CD4-positive, alpha-beta memory T cell (primary cell): ENCODE measurements at places on chromosomes 2 and 18.

DNA sequence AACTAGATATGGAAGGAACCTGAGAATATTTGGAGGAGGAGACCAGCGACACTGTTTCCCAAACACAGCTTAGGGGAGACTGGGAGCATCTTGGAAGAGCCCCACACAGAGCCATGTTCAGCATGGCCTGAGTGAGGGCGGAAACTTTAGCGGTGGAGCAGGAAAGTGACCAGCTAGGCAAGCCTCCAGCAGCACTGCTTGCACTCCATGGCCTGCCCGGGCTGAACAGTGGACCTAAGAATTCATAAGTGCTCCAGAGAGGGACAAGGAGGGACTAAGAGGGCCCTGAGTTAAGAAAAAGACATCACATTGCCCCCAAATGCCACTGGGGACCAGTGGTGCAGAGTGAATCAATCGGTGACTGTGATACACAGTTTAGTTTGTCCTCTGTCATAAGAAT is 566.4 kb downstream of the TNS1 start:
- H3K27me3 ChIP-seq: no peaks in the 10 kb centered on the region
- no peak overlapping the region for H3K27ac ChIP-seq
- no peak overlapping the region for H3K4me3 ChIP-seq
- no peaks in the 10 kb centered on the region for H3K36me3 ChIP-seq
- no peak for DNase-seq

- no peak for DNase-seq
- H3K4me3 ChIP-seq: no peak overlapping the region
- H3K27ac ChIP-seq: no peak overlapping the region
- no peaks in the 10 kb centered on the region for H3K36me3 ChIP-seq
- H3K4me1 ChIP-seq: no peaks in the 10 kb centered on the region
- H3K27me3 ChIP-seq: no peaks in the 10 kb centered on the region
Observed at GRCh38 chr18:21663578-21663977, 41.0 kb downstream of the ABHD3 start.

DNA sequence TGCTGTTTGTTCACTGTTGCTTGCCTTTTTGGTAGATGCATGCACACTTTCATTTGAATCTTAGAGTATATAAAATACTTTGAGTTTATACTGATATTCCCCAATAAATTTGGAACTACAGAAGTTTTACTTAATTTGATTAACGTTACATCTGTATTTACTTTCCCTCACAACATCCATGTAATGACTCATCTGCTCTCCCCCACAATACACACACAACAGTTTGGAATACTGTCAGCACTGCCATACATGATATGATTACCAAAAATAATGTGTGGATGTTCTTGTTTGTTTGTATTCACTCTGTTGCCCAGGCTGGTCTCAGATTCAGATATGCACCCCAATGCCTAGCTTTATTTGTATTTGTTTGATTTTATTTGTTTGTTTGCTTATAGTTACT is 144.2 kb downstream of the WDR7 start:
- no peaks in the 10 kb centered on the region for H3K4me1 ChIP-seq
- H3K27me3 ChIP-seq: no peaks in the 10 kb centered on the region
- no peak for DNase-seq
- H3K27ac ChIP-seq: no peak overlapping the region
- no peaks in the 10 kb centered on the region for H3K36me3 ChIP-seq
- no peak overlapping the region for H3K4me3 ChIP-seq

DNA sequence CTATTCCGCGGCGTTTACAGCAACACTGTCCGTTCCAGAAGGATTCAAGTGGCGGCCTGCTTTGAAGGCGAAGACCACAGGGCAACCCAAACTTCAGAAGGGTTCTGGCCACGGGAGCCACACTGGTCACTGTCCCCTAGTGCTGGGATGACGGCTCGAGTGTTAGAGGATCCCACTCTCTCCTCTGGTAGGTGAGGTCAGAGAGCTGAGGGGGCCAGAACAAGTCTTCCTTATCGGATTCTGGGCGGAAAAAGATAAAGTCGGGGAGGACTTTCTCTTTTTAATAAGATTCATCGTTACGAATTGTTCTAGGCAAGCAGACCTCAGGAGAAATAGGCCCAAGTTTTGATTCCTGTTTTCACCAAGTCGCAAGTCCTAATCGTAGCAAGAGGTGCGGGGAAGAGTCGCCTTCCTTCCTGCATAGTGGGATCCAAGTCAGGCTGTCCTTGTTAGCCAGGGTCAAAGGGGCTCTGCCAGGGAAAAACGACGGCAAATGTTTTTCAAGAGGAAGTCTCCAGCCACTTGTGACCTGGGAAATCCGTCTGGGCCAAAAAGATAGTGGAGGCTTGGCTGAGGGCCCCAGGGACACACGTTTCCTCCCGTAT is 864 bp upstream of the MYL12A start:
- H3K27me3 ChIP-seq: no peaks in the 10 kb centered on the region
- H3K36me3 ChIP-seq: peaks cover 11% of the 10 kb centered on the region
- peak; percentile 26 for DNase-seq
- peak overlapping the region; percentile 85 for H3K27ac ChIP-seq
- peak overlapping the region; percentile 86 for H3K4me3 ChIP-seq
- peaks cover 39% of the 10 kb centered on the region for H3K4me1 ChIP-seq

DNA sequence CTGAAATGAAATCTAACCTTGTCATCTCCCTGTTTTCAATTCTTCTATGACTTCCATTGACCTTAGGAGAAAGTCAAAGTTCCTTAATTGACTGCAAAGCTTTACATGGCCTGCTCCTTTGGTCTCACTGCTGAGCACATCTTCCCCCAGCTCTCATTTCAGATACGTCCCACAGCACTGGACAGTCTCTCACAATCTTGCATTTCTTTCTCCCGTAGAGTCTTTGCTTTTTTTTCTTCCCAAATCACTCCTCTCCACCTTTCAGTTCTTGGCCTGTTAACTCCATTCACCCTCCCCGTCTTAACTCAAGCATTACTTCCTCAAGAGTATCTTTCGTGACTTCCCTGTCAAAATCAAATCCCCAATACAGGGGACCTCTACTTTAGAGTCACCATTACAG is 67.2 kb downstream of the DDX1 start:
- H3K36me3 ChIP-seq: no peaks in the 10 kb centered on the region
- no peak overlapping the region for H3K4me3 ChIP-seq
- no peak overlapping the region for H3K27ac ChIP-seq

DNA sequence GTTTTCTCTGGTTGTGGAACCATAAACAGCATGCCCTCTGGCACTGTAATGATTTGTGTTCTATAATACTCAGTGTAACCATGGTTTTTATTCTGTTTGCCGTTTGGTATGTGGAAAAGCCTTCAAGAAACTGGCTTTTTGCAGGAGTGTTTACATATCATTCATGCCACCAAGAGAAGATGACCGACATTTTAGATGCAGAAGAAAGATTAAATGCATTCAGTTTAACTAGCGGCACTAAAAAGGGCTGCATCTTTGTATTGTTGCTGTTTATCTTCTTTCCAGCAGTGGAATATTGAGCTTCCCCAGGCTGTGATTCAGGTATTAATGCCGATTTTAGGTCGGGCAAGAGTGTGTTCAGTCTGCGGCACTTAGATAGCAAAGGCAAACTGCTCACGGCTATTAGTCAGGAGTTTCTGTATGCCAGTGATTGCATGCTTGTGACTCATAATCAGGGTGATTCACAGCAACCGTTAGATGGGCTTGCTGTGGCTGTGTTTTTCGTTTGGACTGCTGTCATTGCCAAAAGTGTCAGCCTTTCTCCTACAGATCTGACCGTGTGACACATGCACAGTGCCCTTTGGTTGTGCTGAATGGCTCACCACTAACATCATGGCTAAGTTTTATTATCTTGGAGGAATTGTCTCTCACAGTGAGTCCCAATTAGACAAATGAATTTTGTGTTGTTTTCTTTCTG is 479.7 kb downstream of the PARD3B start:
- no peaks in the 10 kb centered on the region for H3K36me3 ChIP-seq
- no peaks in the 10 kb centered on the region for H3K27me3 ChIP-seq
- H3K4me3 ChIP-seq: no peak overlapping the region
- H3K27ac ChIP-seq: no peak overlapping the region

GRCh38 chr2:62266433-62267038 is 70.6 kb downstream of the B3GNT2 start:
- H3K4me1 ChIP-seq: no peaks in the 10 kb centered on the region
- DNase-seq: no peak
- H3K27me3 ChIP-seq: no peaks in the 10 kb centered on the region
- no peak overlapping the region for H3K27ac ChIP-seq

GRCh38 chr2:58127111-58127510 is 80.5 kb downstream of the VRK2 start:
- DNase-seq: no peak
- H3K4me1 ChIP-seq: no peaks in the 10 kb centered on the region
- no peaks in the 10 kb centered on the region for H3K27me3 ChIP-seq
- no peaks in the 10 kb centered on the region for H3K36me3 ChIP-seq
- H3K4me3 ChIP-seq: no peak overlapping the region

GRCh38 chr2:168781191-168781817 is 21.1 kb upstream of the NOSTRIN start:
- no peaks in the 10 kb centered on the region for H3K27me3 ChIP-seq
- H3K27ac ChIP-seq: no peak overlapping the region
- H3K36me3 ChIP-seq: no peaks in the 10 kb centered on the region
- H3K4me1 ChIP-seq: no peaks in the 10 kb centered on the region

- DNase-seq: no peak
- no peaks in the 10 kb centered on the region for H3K27me3 ChIP-seq
- no peaks in the 10 kb centered on the region for H3K4me1 ChIP-seq
- H3K27ac ChIP-seq: no peak overlapping the region
Observed at GRCh38 chr2:181546086-181546485, 88.9 kb downstream of the ITGA4 start.

DNA sequence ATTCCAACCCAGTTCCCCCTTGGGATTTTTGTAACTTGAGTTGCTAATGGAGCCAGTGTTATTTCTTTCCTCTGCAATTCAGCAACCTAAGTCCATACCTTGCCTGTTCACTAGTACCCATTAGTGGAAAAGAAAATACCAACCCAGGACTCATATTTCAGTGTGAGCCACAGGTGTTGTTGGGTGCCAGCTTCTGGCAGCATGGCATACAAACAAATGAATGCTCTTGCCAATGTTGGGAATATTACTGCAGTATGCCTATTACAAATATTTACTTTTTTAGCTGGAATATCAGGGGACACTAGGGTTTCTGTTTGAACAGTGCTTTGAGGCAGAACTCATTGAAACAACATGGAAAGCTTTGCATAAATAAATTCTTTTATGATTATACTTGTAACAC is 130.2 kb downstream of the NCKAP5 start:
- H3K4me1 ChIP-seq: no peaks in the 10 kb centered on the region
- H3K36me3 ChIP-seq: no peaks in the 10 kb centered on the region
- H3K4me3 ChIP-seq: no peak overlapping the region
- no peaks in the 10 kb centered on the region for H3K27me3 ChIP-seq
- no peak for DNase-seq

DNA sequence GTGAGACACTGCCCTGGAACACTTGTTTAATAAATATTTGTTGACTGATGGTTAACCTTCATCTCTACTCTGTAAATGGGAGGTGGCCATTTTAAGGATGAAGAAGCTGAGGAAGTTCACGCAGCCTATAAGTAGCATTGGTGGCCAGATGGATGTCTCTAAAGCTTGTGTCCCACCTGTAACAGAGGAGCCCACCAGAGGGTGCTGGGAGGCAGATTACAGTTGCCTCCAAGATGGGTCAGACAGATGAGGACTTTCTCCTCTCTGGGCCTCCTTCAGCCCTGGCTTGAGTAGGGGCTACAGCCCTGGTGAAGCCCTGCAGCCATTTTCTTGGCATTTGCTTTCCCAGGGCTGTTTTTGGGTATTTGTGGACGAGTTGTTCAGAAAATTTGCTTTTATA is 45.0 kb upstream of the MCFD2 start:
- no peaks in the 10 kb centered on the region for H3K27me3 ChIP-seq
- H3K27ac ChIP-seq: no peak overlapping the region
- H3K36me3 ChIP-seq: peaks cover 58% of the 10 kb centered on the region
- DNase-seq: no peak
- H3K4me1 ChIP-seq: no peaks in the 10 kb centered on the region
- H3K4me3 ChIP-seq: no peak overlapping the region

DNA sequence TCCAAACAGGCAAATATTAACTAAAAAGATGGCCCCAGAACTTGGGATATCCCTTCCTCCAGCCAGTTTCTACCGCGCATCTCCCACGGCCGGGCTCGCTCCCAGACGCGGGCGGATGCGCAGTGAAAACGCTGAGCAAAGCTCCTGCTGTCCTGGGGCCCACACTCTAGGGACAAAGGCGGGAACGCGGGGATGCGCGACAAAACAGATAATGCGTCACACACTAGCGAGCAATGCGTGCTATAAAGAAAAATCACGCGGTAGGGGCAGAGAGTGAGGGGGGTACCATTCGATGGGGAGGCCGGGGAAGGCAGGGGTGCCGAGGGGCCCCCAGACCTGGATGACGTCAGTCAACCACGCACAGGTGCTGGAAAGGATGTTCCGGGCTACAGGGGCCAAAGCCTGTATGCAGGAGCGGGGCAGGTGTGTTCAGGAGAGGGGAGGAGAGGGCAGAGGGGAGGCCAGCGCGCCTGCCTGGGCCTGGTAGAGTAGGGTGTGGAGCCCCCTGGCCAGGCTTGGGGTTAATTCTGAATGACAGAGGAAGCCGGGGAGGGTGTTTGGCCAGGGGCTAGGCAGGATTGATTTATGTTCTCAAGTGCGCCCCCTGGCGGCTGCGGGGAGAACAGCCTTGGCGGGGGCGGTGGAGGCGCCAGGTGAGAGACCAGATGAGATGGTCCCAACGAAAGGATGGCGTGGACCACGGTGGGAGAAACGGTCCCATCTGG is 14.9 kb upstream of the ITM2C start:
- H3K36me3 ChIP-seq: no peaks in the 10 kb centered on the region
- DNase-seq: peak; percentile 63
- H3K27ac ChIP-seq: no peak overlapping the region
- peaks cover 8% of the 10 kb centered on the region for H3K4me1 ChIP-seq
- no peak overlapping the region for H3K4me3 ChIP-seq
